ENCODE measurements at places on chromosomes 6 and 20. TPM values are rescaled to one million over a fixed set of nuclear protein-coding genes. Genes with fewer than 3 reads are reported as not detected.

IMPG1 gene
- total RNA-seq = not detected

HSP90AB1 gene
- total RNA-seq = 194 TPM

ADGRF4 gene
- total RNA-seq = not detected

- no peak overlapping the region for H3K4me3 ChIP-seq
- peaks cover 3% of the 10 kb centered on the region for H3K4me1 ChIP-seq
- peaks cover 7% of the 10 kb centered on the region for H3K36me3 ChIP-seq
- peak overlapping the region; percentile 24 for H3K27ac ChIP-seq
- DNase-seq = no peak
Measured at GRCh38 chr6:107629548-107630129, 139.7 kb downstream of the SOBP start.

DNA sequence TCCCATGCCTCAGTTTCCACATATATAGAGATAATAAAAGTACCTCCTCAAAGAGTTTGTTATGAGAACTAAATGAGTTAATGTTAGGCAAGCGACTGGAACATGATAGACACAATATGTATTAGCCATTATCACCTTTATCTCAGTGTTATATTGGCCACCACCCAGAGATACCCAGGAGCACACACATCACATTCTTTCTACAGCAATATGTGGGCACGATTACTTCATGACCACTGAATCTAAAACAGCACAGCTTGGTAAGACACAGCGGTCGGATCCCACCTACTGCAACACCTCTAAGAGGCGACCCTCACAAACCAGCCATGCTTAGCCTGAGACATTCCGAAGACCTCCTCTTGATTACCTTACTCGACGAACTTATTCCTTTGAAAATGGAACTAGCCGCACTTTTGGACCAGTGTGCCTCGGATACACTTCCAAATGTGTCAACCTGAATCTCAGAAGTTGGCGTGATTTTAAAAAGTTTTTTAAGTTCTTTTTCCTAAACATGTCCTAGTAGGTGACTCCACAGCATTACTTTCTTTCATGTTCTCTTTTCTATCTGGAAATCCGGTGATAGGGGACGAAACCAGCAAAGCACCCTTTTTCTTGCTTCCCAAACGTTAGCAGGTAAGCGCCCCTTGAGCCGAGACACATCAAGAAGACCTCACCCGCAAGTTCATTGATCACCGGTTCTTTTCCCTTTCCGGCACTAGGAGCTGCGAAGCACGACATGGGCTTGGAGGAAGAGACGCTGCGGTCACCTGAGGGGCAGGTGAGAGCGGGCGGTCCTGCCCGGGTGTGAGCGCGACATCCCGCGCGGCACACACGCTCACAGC, 923 bp downstream of the GMDS start:
- H3K4me1 ChIP-seq = peaks cover 14% of the 10 kb centered on the region
- no peak for DNase-seq
- peaks cover 5% of the 10 kb centered on the region for H3K36me3 ChIP-seq

DNA sequence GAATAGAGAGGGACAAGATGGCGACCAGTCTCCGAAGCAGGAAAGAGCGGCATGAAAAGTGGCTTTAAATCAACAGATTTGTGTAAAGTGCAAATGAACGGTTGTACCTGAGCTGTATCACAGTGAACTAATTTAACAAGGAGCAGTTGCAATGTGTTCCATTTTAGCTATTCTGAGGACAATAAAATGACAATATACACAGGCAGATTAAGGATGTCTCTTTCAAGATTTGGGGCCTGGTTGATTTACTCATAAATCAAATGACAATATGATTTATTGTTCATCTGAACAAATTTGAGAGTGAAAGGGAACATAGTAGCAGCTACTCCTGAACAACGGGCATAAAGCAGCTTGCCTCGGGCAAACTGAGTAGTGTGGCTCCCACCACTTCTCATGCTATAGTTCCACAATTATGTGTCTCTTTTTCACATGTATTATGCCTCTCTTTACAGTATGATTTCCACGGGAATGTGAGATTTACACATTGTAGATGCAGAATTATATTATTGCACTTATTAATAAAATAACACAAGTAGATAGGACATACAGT, 204.1 kb upstream of the AGPAT4 start:
- H3K4me1 ChIP-seq = no peaks in the 10 kb centered on the region
- H3K36me3 ChIP-seq = no peaks in the 10 kb centered on the region
- no peaks in the 10 kb centered on the region for H3K27me3 ChIP-seq
- no peak overlapping the region for H3K27ac ChIP-seq
- H3K4me3 ChIP-seq = no peak overlapping the region
- DNase-seq = no peak

GRCh38 chr20:61056627-61057442, 195.2 kb upstream of the CDH4 start:
- peaks cover 4% of the 10 kb centered on the region for H3K27me3 ChIP-seq
- peak; percentile 11 for DNase-seq
- no peak overlapping the region for H3K4me3 ChIP-seq
- H3K27ac ChIP-seq = no peak overlapping the region
- no peaks in the 10 kb centered on the region for H3K36me3 ChIP-seq

DNA sequence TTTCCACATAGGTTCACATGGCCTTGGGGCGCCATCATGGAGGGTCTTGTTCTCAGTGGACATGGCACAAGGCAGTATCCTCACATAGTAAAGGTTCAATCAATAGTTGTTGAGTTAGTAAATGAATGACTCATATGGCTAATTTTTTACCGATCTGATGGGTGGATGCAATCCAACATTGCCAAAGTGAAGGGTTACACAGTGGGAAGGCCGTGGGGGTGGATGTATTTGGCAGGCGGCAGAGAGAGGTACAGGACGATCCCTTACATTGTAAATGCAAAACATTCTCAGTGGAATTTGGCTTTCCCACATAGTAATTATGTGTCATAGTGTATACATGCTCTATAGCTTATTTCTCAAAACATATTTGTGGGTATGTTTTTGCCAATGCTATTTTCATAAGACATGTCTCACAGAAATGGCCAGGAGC, 21.0 kb upstream of the PDE7B start:
- H3K4me1 ChIP-seq = no peaks in the 10 kb centered on the region
- H3K27ac ChIP-seq = no peak overlapping the region
- no peak overlapping the region for H3K4me3 ChIP-seq
- no peaks in the 10 kb centered on the region for H3K36me3 ChIP-seq

DNA sequence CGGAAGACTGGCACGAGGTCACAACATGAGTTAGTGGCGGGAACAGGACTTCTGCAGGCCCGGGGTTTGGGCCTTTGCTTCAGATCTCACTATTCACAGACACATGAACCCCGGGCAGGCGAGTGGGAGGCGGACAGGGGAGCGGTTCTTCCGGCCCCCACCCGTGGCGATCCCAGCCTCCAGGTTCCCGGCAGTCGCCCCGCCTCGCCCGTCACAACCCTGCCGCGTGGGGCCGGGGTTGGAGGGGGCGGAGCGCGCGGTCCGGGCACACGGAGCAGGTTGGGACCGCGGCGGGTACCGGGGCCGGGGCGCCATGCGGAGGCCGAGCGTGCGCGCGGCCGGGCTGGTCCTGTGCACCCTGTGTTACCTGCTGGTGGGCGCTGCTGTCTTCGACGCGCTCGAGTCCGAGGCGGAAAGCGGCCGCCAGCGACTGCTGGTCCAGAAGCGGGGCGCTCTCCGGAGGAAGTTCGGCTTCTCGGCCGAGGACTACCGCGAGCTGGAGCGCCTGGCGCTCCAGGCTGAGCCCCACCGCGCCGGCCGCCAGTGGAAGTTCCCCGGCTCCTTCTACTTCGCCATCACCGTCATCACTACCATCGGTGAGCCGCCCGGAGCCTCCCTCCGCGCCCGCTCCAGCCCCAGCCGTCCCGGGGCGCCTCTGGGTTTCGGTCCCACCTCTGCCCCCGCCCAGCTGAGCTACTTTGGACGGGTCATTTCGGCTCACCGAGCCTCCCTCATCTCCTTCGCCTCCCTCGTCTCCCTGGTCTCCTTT, at the start of gene KCNK15:
Gene KCNK15, plus strand, starts transcription at position 268 of the 769 bp plus-strand sequence. Its CDS starts 46 bp downstream, at position 314.
- peak within 1 kb of the TSS; percentile 43 for H3K27ac ChIP-seq
- peaks cover 47% of the 10 kb centered on the region for H3K27me3 ChIP-seq
- H3K4me1 ChIP-seq = peaks cover 42% of the 10 kb centered on the region

GRCh38 chr6:118719351-118720124, 68.1 kb upstream of the CEP85L start:
- H3K27ac ChIP-seq = no peak overlapping the region
- H3K4me1 ChIP-seq = peaks cover 6% of the 10 kb centered on the region
- DNase-seq = no peak
- H3K4me3 ChIP-seq = no peak overlapping the region

DNA sequence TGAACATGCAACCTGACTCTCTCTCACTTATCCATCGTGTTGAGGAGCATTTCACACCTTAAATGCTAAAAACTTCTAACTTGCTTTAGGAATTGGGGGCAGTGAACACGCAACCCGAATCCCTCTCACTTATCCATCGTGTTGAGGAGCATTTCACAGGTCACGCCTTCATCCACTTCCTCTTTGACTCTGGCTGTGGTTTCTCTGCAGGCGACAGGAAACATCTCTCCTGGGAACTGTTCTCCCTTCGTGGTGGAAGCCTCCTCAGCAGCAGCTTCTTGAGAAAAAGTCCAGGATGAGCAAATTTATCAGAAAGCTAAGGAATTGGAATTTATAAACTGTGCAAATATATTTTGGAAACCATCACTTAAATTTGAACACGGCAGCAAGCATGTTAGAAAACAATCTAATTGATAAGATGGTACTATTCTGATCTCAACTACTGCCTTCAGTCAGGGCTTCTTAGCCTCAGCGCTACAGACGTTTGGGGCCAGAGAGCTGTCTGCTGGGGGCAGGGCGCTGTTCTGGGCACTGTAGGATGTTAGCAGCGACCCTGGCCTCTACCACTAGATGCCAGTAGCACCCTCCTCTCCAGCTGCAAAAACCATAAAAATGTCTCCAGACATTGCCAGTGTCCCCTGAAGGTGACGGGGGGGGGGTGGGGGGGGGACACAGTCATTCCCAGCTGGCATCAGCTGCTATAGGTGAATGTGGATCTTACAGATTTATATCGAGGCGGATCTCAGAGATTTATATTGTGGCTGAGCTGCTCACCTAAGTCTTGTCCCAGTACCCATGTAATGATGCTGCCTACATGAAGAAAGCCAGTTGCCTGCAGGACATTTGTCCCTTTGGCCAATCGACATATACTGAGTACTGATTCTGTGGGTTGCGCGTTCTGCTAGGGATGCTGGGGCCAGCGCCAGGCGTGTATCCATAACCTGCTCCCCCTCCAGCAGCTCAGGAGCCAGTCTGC, 26.2 kb downstream of the CTCFL start:
- no peak overlapping the region for H3K4me3 ChIP-seq
- H3K4me1 ChIP-seq = peaks cover 11% of the 10 kb centered on the region
- peaks cover 8% of the 10 kb centered on the region for H3K27me3 ChIP-seq
- H3K36me3 ChIP-seq = no peaks in the 10 kb centered on the region
- H3K27ac ChIP-seq = no peak overlapping the region

- DNase-seq = peak; percentile 2
- no peak overlapping the region for H3K4me3 ChIP-seq
- no peaks in the 10 kb centered on the region for H3K36me3 ChIP-seq
- H3K27ac ChIP-seq = no peak overlapping the region
- H3K4me1 ChIP-seq = peaks cover 20% of the 10 kb centered on the region
Measured at GRCh38 chr20:62828511-62829230, 11.8 kb downstream of the COL9A3 start.

- peaks cover 36% of the 10 kb centered on the region for H3K4me1 ChIP-seq
- DNase-seq = peak; percentile 77
- H3K36me3 ChIP-seq = no peaks in the 10 kb centered on the region
- peak overlapping the region; percentile 98 for H3K27ac ChIP-seq
Measured at GRCh38 chr6:3752531-3753227, 1.2 kb upstream of the PXDC1 start.

- H3K4me3 ChIP-seq = no peak overlapping the region
- peak overlapping the region; percentile 87 for H3K27ac ChIP-seq
- peak; percentile 76 for DNase-seq
- no peaks in the 10 kb centered on the region for H3K36me3 ChIP-seq
- H3K27me3 ChIP-seq = no peaks in the 10 kb centered on the region
Measured at GRCh38 chr6:75735491-75736186, 13.4 kb upstream of the MYO6 start.

DNA sequence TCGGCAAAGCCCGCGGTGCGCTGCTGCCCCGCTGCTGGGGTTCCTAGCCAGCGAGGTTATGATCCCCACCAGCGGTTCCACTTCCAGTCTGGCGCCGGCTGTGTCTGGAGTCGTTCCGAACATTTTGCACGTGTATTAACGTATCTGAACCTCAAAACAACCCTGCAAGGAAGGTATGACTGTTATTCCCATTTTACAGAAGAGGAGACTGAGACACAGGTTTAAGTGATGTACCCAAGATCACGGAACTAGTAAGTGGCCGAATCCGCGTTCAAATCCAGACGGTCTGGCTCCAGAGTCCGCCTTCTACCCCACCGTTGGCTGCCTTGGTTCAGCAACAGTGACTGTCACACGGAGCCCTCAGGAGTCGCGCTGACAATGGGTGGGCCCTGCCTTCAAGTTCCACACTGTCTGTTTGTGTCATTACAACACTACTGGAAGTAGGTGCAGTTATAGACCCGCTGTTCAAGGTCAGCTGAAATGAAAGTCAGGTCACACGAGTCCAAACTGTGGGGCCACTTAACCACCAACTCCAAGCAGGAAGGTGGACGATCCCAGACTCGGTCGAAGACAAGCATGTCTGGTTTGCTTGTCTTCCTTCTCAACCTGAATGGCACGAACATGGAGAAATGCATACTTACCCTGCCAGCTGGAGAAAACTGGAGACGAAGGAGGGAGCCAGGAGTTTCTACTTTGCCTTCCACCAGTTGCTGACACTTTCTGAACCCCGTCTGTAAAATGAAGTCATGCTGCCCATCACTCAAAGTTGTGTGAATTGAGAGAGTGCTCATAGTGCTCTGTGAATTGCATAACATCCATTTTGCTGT, 803 bp upstream of the SRXN1 start:
- H3K27me3 ChIP-seq = peaks cover 15% of the 10 kb centered on the region
- peak; percentile 35 for DNase-seq
- H3K4me1 ChIP-seq = peaks cover 24% of the 10 kb centered on the region
- peaks cover 16% of the 10 kb centered on the region for H3K36me3 ChIP-seq

- peaks cover 18% of the 10 kb centered on the region for H3K4me1 ChIP-seq
- no peaks in the 10 kb centered on the region for H3K27me3 ChIP-seq
- no peak overlapping the region for H3K27ac ChIP-seq
- no peaks in the 10 kb centered on the region for H3K36me3 ChIP-seq
- DNase-seq = no peak
Measured at GRCh38 chr6:139325686-139326085, 33.9 kb upstream of the TXLNB start.

DNA sequence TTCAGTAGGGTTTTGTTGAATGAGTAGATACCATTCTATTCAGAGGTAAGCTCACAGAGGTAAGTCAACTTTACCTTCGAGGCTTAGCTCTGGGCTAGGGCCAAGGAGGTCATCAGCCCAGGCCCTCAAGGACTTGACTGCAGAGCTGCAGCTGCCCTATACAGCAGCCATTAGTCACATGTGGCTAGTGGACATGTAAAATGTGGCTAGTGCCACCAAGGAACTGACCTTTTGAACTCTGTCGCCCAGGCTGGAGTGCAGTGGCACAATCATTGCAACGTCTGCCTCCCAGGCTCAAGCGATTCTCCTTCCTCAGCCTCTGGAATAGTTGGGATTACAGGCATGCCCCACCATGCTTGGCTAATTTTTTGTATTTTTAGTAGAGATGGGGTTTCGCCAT, 47.9 kb upstream of the EPB41L1 start:
- no peak for DNase-seq
- H3K27ac ChIP-seq = peak overlapping the region; percentile 87
- no peaks in the 10 kb centered on the region for H3K36me3 ChIP-seq
- H3K4me3 ChIP-seq = no peak overlapping the region
